GM04503 (cell line): ENCODE measurements at places on chromosomes 3 and 15.

- DNase-seq, result no peak
Measured at GRCh38 chr3:45119824-45120358, 26.3 kb downstream of the CDCP1 start.

DNA sequence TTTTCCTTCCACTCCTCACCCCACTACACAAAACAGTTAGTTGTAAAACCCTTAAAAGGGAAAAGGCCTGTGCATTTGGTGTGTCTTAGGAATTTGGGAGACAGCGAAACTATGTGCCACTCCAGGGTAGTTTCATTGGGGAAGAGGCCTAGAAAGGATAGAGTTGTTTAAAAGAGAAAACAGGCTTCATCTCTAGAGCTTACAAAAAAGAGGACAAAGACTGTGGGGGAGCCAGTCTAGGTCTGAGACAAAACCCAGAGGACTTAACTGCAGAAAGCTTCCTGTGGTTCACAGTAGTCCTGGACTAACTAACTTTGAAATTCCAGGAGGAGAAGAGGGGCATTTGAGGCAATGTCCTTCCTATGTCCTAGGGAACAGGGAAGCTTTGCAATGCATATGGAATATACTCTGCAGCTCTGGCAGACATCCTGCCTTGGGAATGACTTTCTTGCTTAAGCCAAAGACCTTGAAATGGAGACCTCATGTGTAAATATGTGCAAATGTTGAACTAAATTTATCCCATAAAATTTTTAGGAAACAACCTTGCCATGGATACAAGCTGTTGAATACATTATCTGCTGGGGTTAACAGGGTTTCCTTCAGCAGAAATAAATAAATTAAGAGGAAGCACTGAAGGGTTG is 159.4 kb downstream of the LSAMP start:
- DNase-seq, result no peak

DNA sequence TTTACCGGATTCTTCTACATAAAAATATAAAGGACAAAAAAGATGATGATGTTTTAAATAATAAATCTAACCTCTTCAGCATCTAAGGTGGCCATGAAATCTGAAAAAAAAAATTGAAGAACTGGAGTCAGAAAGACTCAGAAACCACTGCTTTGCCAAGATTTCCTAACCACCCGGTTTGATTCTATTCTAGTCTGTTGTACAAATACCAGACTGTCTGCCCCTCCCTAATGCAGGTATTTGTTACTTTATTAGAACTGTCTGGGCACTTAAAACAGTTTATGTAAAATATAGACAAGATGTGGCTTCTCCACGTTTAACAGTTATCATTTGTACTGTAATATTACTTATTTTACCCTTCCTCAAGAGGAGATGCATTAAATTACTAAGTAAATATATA is 48.8 kb downstream of the UACA start:
- no peak for DNase-seq

- no peak for DNase-seq
Measured at GRCh38 chr15:26126819-26127387, 263.8 kb upstream of the ATP10A start.

GRCh38 chr15:69742361-69742760 is 289.7 kb downstream of the RPLP1 start:
- DNase-seq, result no peak

DNA sequence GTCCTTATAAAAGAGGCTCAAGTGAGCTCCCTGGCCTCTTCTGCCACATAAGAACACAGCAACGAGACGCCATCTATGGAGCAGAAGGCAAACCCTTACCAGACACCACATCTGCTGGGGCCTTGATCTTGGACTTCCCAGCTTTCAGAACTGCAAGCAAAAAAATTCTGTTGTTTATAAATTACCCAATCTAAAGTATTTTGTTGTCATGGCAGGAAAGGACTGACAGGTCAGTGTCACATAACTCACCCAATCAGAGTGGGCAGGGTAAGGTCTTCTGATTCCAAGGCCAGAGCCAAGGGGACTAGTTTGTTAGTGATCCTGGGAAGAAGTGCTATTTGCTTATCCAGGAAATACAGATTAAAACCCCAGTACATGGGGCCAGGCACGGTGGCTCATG is 98.9 kb downstream of the HMG20A start:
- no peak for DNase-seq

DNA sequence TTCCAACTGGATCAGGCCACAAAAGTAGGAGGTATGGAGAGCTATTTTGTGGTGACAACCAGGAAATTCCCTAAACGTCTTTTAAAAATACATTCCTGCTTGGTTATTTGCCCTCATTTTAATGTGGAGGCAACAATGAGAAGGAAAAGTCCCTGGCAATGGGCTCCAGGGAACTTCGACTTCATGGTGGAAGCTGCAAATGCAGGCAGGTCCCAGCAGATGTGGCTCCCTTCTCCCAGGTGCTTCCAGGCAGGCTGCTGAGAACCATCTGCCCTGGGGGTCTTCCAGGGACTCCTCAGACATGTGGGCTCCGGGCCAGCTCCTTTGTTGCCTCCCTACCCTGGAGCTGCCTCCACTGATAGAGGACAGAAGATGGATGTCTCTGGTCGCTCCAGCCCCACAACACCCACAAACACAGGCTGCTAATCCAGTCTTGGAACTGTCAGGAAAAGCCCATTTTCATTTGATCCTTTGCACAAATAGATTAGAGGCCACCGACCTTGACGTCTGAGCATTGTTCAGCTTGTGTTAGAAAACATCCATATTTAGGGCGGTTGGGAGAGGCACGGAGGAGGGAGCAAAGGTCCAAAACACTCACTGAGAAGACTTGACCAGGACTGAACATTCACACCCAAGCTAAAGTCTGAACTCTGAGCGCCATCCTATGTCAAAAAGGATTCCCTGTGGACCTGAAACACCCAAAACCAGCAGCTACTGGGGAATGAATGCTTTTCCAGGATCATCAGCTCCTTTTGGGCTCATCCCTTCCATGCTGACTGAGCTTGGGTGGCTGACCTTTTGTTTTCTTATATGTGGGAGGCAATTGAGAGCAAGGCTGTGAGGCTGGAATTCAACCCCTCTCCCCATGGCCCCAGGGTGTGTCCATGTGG is 30.2 kb upstream of the SLCO2A1 start:
- DNase-seq, result no peak

- no peak for DNase-seq
Measured at GRCh38 chr15:48522911-48523310, 122.6 kb downstream of the FBN1 start.

- no peak for DNase-seq
Measured at GRCh38 chr3:55895897-55896566, 408.9 kb upstream of the WNT5A start.

DNA sequence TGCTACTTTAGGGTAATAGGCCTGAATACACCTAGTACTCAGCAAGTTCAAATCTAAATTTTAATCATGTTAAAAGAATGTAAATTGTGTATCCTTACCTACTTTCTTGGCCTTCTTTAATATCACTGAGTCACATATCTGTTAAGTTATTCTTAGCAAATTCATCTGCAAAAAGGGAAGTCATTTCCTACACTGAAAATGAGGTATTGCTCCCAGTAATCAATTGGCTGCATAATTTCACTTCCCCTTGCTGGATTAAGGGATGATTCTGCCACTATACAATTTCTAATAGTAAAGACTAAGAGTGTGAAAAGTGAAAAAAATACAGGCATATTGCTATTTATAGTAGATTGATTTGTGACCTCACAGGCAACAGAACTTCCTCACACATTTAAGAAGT is 47.8 kb downstream of the CCDC54 start:
- DNase-seq, result no peak

DNA sequence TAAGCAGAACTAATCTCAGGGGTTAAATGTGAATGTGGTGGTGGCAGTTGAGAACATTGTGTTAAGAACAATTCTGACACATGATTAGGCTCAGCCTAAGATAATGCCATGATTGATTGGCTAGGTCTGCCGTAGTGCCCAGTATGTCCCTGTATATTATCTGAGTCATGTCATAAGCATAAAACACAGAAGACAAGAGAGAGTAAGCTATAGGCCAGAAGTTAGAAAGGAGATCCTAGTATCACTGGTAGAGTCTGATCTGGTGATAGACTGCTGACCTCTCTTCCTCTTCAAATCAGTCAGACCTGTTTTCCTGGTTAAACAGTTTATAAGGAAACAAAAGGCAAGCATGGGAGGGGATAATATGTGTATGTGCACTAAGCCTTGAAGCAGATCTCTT is 30.1 kb upstream of the ATP8B4 start:
- DNase-seq, result no peak

- no peak for DNase-seq
Measured at GRCh38 chr3:149374391-149374790, 3.1 kb downstream of the TM4SF1 start.
